ENCODE measurements at places on chromosomes 7 and 10. TPM values are rescaled to one million over a fixed set of nuclear protein-coding genes. Genes with fewer than 3 reads are reported as not detected.
A peak's percentile ranks its signal among the peaks of the same experiment; 100 is the strongest.

DNA sequence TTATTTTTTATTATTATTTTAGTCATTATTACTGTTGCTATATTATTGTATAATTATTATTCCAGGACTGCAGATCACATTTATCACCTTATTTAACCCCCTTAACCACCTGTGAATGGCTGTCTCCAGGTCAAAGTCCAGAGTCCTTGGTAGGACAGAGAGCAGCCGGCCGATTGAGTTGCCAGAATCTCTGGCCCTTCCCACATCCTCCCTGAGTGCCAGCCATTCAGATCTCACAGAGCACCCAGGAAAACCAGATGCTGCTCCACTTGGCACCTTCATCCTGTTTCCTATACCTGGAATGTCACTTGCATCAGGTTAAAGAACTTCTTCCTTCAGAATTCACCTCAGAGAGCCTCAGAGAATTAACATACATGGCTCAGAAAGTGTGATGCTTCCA lies 101.1 kb downstream of the ELAPOR2 start:
- no peak for DNase-seq

The INHBA gene
- total RNA-seq = 0.07 TPM

DNA sequence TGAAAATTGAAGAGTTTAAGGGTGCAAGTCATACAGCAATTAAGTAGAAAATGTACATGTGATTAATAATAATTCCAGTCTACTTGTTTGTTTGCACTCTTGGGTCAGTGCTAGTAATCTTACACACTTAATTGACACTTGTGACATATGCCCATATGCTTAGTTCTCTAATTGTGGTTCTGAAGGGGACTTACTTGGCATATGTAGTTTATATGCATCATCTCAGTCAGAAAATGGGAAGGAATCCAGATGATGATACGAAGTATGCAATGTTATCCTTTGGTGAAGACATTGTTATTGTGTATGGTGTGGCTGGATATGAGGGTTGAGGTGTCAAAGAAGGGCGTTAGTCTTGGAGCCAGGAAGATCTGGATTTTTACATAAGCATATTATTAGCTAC lies 193.5 kb upstream of the HDAC9 start:
- DNase-seq = no peak

DNA sequence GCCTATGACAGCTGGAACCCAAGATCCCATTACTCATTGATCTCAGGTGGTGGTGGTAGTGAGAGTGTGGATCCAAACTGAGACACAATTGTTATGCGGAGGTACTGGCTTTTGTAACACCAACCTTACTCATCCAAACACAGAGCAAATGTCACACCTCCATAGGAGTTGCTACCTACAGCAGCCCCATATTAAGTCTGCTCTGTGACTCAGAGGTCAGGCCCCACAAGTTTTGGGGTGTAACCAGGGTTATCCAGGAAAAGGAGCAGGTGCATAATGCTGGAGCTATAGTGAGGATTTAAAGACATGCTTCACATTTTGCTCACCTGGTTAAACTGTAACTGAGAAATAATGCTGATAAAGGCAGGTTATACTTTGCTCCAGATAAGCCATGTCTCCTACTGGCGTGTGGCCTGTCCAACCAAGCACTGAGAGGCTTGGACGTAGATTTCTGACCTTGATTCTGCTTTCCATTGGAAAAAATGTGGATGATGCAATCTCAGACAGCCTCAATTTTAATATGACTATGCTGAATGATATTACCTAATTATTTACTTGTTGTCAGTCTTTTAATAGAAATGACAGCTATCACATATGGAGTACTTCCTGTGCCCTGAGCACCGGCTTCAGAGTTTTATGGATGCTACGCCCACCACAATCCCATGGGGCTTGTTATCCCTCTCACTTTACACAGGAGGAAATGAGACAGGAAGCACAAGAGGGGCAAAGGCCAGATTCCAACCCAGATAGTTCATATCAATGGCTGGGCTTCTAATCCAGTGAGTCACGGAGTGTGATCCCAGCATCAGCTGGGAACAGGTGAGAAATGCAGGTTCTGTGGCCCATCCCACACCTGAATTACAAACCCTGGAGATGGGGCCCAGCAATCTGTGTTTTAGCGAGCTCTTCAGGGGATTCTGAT lies 181.3 kb downstream of the CHN2 start:
- DNase-seq = no peak

The TMEM273 gene
- not detected for total RNA-seq

DNA sequence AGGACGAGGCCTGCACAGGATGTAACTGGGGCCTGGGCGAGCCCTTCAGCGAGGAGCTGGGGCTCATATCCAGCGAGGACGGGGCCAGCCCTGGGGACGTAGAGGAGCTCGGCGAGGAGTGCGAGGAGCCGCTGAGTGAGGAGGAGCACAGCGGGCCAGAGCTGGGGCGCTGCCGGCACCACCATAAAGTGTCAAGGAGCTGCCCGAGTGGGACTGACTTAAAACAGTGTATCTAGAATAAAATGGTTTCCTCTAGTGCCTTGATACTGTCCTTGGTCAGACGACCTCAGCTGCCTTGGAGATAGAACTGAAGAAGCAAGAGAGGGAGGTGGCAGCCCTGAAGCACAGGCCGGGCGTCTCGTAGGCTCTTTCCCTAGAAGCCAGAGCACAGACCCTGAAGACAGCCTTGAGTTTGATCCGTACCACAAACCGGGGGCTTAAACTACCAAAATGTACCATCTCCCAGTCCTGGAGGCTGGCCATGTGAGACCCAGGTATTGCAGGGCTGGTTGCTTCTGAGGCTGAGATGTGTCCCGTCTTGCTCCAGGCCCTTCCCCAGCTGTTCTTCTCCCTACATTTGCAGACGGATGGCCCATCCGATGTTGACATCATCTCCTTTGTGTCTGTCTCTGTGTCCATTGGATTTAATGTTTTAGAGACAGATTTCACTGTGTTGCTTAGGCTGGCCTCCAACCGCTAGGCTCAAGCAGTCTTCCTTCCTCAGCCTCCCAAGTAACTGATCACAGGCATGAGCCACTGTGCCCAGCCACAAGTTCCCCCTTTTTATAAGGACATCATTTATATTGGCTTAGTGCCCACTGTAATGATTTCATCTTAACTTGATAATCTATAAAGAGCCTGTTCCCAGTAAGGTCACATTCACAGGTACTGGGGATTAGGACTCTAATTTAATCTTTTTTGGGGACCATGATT lies 35.8 kb downstream of the DNAJB6 start:
- no peak for DNase-seq

DNA sequence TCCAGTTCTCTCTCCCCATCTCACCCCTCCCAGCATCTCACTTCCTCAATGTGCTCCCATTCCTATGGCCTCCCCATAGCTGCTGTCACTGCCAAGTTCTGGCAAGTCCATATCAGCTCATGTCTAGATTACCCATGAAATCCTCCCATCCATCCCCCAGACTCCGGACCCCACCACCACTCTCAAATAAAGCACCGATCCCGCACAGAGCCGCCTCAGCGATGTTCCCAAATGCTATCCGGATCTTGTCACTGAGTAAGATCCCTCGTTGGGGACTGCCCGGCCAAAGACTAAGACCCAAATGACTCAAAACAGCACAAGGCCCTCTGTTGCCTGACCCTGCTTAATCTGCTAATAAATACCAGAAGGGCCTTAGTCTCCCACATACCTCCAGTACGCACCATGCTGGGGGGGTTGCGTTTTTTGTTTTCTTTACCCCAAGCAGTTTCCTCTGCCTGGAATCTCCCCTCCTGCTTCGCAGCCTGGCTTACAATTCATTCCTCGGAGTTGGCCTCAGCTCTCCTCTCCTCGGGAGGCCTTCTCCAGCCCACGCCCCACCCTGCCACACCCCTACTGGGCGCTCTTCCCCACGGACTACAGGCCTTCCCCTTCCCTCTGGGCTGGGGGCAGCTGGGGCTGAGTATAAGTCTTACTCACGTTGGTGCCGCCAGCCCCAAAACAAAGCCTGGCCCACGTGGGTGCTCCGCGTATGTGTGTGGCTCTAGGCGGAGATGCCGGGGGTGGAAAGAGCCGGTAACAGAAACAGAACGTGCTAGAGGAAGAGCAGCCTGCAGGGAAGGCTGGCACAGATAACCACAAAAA lies 1.8 kb upstream of the DUSP5 start:
- peak; percentile 72 for DNase-seq

- DNase-seq = peak; percentile 53
These were observed 47.1 kb downstream of the SYPL1 start for GRCh38 chr7:106064771-106065574.

- DNase-seq = no peak
These were observed 15.3 kb downstream of the JAZF1 start for GRCh38 chr7:28165261-28165660.

GRCh38 chr10:101230183-101230917 lies 1.1 kb upstream of the LBX1 start:
- DNase-seq = peak; percentile 91

The PTCD1 gene
- 11.2 TPM for total RNA-seq

- no peak for DNase-seq
These were observed 22.2 kb downstream of the PSPH start for GRCh38 chr7:56028942-56029630.

DNA sequence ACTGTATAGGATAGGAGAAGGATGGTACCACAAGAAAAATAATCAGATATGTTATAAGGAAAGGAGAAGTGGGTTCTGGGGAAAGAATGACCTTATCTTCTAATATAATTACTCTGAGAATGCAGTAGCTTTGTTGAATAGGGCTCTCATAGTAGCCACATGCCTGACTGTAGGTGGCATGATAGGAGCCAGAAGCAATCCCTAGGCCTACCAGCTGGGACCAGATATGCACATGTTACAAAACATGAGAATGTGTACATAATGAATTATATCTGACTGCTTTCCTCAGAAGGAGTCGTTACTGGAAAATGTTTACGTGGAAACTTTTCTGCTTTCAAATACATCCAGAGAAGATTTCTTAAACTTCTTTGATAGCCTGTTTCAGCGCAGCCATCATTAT lies 53.2 kb upstream of the FAM3C start:
- DNase-seq = no peak

DNA sequence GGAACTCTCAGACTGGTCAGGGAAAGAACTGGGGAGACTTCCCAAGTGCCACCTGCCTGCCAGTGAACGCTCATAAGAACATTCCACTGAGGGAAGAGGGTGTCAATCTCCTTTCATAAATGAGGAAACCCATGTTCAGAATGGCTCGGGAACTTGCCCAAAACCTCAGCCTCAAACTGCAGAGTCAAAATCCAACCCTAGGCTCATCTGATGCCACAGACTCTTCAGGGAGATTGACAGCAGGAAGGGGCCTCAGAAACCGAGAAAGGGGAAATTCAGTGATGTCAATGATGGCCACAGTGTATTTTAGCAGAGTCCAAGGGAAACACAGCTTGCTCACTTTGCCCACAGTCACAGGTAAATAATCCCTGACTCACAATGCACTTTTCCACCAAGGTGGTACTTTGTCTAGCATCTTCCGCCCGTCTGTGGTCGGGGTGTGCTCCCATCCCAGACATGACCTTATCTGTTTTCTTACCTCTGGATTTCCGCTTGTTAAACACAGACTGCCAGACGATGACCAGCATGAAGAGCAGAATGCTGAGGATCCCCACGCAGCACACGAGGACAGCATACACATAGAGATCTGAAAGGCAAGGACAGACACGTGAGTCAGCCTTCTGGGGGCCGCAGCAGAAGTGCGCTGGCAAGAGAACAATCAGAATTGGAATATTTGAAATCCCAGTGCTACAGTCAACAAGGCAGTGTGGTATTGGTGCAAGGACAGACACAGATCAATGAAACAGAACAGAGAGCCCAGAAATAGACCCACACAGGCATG lies 38.4 kb downstream of the VSTM4 start:
- DNase-seq = no peak

- peak; percentile 85 for DNase-seq
These were observed 623 bp downstream of the TYSND1 start for GRCh38 chr10:70145666-70146488.

- peak; percentile 25 for DNase-seq
These were observed 475.6 kb downstream of the PTPRN2 start for GRCh38 chr7:158111906-158112570.

The JAKMIP3 gene
- 0.42 TPM for total RNA-seq

GRCh38 chr10:110356628-110357245 lies 52.0 kb upstream of the SMNDC1 start:
- DNase-seq = no peak

DNA sequence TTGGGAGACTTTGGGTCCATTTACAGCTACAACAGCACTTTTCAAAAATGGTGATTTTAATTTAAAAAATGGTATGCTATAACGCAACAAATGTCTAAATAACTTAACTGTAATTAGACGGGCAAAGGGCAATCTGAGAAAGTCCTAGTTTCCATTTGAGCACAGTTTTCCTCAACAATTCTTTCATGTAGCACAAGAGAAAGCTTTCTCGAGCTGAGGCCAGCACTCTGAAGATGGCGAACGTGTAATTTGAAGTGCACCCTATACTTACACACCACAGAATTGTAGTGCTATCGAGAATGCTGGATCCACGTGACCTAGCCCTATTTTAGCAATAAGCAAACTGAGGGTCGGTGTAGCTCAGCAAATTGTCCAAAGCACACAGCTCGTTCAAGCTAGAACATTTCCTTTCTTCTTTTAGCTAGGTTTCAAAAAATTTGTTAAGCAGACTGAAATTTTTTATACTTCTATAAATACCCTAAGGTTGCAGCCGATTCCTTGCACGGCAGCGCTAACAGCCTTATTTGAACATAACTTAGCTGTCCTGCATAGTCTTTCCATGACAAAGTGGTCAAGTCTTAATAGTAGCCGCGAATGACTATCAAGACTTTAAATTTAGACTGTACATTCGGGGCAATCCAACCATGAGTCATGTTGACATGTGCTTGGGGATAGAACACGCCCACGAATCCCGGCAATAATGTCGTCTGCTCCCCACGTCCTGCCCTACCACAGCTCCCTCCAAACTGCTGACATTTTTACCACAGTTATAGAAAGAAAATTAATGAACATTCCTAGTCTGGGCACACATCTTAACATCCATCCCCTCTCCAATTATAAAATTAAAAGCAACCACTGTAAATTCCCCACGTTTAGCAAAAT lies 10.0 kb downstream of the KLF6 start:
- DNase-seq = no peak

The CNPY1 gene
- total RNA-seq = 2.4 TPM

DNA sequence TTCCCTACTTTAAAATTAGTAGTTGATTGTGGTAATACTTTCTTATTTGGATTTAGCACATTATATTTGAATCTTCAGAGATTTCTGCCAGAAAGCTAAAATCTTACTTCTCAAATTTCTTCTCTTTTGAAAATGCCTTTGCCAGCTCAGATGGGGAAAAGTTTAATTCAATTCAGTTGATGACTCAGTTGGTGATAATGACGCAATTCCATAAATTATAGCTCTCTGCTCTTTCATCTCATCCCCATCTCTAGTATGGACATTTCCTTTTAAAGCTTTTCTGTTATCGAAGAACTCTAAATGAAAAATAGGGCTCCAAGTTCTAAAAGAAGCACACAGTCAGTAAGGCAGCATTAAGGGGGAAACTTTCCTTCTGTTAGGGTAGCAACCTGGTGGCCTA lies 25.5 kb downstream of the RNLS start:
- DNase-seq = no peak

Measured in H7 (cell line).